ENCODE measurements at places on chromosomes 12 and 14.
A peak's percentile ranks its signal among the peaks of the same experiment; 100 is the strongest.

DNA sequence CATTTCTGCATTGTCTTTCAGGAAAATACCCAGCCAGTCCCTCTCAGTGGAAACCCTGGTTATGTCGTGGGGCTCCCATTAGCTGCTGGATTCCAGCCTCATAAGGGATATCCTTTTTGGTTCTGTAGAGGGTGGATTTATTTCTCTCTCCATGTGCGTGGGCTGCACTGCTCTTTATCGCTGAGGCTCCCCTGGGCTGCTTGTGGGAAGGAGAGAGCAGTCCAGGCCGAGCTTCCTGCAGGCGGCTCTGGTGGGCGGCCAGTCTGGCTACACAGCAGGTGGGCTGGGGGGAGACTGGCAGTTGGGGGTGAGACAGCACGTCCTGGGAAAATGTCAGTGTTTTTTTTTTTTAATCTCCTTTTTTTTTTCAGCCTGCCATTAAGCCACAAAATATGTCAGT lies 27.6 kb downstream of the TCTN1 start:
- peak; percentile 12 for DNase-seq

DNA sequence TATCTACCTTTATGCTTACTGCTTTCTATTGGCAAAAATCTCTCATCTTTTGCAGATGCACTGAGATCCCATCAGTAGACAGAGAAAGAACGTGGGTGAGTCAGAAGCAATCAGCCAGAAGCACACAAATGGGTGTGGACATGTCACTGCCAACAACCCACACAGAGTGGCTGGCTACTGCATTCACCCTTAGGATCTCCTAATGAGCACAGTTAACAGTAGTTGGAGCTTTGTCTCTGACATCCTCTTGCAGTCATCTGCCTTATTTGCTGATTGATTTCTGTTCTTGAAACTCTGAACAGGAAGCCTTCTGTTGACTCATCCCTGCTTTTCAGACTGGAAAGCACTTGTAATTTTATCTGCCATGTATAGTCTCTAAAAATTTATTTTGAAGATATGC lies 117.2 kb downstream of the RGS6 start:
- DNase-seq, result no peak

GRCh38 chr12:120343039-120343537 lies 15.5 kb upstream of the PLA2G1B start:
- no peak for DNase-seq

- no peak for DNase-seq
These were observed 645 bp upstream of the KLHDC1 start for GRCh38 chr14:49692193-49692757.

GRCh38 chr12:102811110-102811737 lies 105.8 kb downstream of the PAH start:
- DNase-seq, result no peak

GRCh38 chr12:96985515-96986362 lies 78.7 kb downstream of the NEDD1 start:
- no peak for DNase-seq

DNA sequence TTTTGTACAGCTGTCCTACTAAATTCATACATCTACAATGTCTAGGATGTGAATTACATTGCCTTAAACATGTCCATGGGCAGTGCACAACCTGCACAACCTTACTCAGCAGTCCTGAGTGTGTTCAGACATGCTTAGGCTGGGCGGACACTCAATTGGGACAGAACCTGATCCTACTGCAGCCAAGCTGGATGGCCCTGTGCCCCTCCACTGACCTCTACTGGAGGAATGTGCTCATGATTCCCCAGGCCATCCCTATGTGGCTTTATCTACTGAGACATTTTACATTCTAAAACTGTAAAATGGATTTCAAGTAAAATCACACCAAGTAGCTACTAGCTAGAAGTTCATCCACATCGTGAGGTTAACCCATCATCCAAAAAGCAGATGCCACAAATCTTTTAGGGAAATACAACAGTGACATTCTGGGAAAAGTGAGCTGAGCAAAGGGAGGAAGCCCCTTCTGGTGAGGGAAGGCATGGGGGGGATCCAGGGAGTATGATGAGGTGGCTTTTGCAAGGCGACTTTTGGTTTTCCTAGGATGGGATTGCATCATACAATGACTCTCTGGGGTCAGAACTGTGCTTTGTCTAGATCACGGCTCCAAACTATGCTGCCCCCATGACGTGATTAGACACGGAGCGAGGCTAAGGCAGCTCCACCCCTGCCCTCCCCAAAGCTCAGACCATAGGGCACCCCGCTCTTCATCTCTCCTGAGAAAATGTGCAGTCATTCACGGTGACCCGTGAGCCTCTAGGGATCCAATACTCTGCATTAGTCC lies 911.7 kb upstream of the TMEM132C start:
- no peak for DNase-seq

DNA sequence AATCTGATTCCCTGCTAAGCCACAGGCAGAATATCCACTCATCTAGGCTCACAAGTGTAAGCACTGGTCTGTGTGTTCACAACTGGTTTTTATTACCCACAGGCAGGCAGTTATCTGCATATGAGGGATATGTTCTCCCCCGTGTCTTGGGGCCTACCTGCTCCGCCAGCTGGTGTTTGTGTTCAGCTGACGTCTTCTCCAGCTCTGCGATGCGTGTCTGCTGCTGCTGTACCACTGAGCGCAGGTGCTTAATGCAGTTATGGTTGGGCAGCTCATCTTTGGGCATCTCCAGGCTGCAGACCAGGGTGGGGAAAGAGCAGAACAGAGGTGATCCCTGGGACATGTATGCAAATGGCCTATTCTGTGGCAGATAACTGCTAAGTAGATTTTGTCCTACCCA lies 13.7 kb downstream of the RNF41 start:
- DNase-seq, result no peak

- no peak for DNase-seq
These were observed 290.3 kb downstream of the DPF3 start for GRCh38 chr14:72603639-72604038.

DNA sequence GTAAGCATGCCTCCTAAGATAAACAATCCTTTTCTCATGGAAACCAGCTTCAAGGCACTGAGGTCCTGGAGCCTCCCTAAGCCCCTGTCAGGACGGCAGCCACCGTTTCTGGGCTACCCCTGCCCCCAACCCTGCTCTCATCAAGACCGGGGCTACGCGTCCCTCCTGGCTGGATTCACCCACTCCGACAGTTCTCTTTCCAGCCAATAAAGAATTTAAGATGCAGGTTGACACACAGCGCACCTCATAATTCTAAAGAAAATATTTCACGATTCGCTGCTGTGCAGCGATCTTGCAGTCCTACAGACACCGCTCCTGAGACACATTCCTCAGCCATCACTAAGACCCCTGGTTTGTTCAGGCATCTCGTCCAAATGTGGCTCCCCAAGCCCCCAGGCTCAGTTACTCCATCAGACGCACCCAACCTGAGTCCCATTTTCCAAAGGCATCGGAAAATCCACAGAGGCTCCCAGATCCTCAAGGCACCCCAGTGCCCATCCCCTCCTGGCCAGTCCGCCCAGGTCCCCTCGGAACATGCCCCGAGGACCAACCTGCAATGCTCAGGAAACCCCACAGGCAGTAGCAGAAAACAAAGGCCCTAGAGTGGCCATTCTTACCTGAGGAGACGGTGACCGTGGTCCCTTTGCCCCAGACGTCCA lies 336.3 kb downstream of the TMEM121 start:
- DNase-seq, result no peak

- no peak for DNase-seq
These were observed 66.4 kb downstream of the CHST11 start for GRCh38 chr12:104522985-104523722.

- no peak for DNase-seq
These were observed 397.5 kb upstream of the CCDC196 start for GRCh38 chr14:66088656-66089055.

GRCh38 chr14:58882577-58883018 lies 244.8 kb downstream of the DACT1 start:
- DNase-seq, result no peak

- DNase-seq, result no peak
These were observed 17.5 kb upstream of the ERGIC2 start for GRCh38 chr12:29398495-29398894.

GRCh38 chr12:65372574-65372973 lies 94.1 kb downstream of the MSRB3 start:
- DNase-seq, result no peak

- DNase-seq, result no peak
These were observed 6.5 kb downstream of the AMHR2 start for GRCh38 chr12:53430116-53430515.

GRCh38 chr12:131124487-131125280 lies 171.0 kb downstream of the ADGRD1 start:
- no peak for DNase-seq

GRCh38 chr14:47662466-47662865 lies 12.9 kb downstream of the MDGA2 start:
- DNase-seq, result no peak

GRCh38 chr12:24519759-24520158 lies 429.1 kb downstream of the BCAT1 start:
- no peak for DNase-seq

- no peak for DNase-seq
These were observed 189.0 kb downstream of the NTF3 start for GRCh38 chr12:5620896-5621295.

DNA sequence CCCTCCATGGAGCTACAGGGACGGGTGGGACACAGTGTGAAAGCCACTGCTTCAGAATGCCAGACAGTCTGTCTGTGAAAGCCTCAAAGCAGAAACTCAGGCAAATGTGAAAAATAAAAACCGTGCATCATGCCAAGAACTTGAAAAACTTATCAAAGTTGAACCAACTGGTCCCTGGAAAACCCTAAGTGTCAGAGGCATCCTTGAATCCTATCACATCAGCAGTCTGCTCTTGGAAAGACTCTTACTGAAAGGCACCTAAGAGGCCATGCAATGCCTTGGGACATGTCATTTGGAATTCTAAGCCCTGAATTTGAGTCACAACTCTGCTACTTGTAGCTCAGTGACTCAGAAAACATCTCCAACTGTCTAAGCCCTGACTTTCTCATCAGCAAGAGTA lies 62.4 kb upstream of the GRIN2B start:
- no peak for DNase-seq

- DNase-seq, result peak; percentile 41
These were observed 25.8 kb upstream of the STRAP start for GRCh38 chr12:15856097-15856982.

- DNase-seq, result no peak
These were observed 9.4 kb downstream of the GCH1 start for GRCh38 chr14:54893151-54893760.

DNA sequence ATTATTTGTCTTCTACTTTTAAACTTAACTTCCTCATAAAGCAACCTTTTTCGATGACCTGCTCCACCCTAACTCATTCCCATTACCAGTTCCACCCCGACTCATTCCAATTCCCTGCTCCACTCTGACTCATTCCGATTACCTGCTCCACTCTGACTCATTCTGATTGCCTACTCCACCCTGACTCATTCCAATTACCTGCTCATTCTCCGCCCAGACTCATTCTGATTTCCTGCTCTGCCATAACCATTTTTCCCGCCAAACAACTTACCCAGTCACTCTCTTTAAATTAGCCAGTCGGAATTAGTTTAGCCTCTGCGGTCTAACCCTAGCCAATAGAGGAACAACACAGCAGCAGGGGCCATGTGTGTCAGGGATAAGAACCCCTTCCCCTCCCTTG lies 249.1 kb downstream of the DPY19L2 start:
- no peak for DNase-seq

DNA sequence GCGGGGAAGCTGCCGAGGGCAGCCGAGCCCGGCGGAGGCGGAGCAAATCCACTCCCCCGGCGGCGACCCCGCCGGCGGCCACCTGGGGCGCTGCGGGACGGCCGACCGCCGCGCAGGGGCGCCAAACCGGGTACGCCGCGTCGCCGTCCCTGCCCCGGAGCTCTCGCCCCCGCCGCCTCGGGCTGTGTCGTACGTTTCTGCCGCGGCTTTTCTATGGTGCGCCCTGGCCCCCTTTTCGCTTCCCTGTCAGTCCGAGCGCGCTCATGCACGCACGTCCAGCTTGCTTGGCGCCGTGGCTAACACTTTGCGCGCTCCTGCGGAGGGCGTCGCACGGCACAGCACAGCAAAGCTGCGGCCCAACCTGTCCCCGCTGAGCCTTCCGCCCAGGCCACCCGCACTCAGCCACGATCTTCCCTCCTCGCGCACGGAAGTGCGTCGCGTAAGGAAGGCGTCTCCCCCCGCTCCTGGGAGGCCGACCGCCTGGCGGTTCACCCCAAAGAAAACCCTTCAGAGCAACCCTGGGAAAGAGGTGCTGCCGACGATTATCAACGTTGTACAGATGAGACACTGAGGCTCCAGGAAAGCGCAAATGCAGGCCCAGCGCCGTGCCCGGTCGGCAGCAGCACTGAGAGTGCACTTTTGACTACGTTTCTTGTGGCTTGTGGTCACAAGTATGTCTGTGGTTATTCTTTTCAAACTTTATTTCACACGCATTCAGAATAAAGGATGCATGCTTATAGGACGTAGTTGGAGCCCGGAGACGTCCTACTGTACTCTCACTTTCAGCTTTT lies at the start of gene HECTD1:
HECTD1 (minus strand) TSS at position 39 of the 791 bp plus-strand sequence. CDS start 1,857 bp downstream, outside the sequence.
- DNase-seq, result peak; percentile 75

GRCh38 chr14:64195199-64195598 lies 99.0 kb downstream of the ESR2 start:
- no peak for DNase-seq

DNA sequence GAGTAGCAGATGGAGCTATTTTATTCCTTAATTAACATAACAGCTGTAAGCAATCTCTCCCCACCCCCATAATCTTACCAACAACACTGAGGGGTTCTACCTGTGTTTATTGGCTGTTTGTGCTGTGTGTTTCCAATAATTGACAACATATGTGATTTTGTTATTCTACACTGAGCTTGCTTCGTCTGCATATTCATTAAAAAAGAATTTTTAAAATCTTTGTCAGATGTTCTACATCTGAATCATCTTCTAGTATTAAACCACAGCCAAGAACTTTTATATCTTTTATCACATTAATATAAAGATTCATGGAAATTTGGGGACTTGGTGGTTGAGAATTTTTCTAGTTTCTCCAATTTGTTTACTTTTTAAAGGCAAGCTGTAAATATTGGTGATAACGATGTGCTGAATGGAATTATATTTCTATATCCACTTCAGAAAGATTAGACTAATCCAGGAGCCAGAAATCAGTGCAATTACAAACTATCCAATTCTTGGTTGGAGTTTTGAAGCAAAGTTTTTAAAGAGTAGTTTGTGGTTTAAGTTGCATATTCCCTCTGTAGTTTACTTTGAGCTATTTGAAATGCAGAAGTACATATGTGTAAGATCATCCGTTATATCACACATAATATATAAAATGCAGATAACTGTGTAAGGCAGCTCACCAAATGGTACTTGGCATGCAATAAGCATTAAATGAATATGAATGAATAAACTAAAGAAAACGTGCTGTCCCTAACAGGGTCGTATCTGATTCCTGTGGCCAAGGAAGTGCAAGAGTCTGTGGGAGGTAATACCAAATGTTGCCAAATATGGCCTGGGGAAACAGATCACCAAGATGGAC lies 206.9 kb downstream of the PELI2 start:
- no peak for DNase-seq

DNA sequence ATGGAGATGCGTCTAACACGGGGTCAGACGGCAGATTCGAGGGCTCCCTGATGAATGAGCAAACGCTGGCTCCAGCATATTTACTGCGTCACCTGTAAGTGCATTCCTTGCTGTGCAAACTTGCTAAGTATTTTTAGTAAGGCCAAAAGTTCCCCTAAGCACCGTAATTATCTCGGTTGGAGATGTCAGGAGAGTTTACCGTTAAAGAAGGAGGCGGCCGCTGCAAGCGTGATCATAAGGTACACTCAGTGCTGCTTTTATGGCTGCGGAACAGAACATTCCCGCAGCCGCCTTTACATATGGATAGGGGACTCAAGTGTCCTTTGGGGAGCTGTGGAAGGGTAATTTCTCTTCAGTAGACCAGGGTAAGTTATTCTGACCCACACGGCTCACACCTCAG lies 175.6 kb downstream of the GLT1D1 start:
- DNase-seq, result no peak

- DNase-seq, result no peak
These were observed 14.2 kb downstream of the TMEM63C start for GRCh38 chr14:77195766-77196165.

Measured in left renal pelvis (tissue), 4 donors.